ENCODE measurements at places on chromosomes 16 and 17.

DNA sequence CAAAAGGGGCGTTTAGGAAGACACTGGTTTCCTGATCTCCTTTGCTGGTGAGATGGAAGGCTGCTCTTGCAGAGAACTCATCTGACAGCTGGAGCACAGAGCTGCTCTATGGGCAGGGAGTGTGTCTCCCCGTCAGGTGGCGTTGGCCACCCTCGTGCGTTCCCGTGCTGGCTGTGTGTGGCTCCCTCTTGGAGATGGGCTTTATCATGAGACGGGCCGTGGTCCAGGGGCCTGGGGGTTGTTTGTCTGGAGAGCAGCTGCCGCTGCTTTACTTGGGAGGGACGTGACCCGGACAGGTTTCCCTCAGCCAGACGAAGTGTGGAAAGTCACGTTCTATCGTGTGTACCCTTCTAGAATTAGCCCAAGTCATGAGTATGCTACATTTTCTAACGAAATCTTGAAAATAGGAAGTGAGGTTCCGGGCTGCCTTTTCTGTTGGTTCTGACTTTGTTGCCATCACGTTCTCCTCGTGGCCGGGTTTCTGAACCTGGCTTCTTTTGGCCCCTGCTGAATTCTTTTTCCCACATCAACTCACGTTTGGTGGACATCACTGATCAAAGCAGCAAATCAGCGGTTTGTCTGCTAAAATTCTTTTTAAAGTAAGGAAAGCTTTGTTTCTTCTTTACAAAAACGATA is 105.6 kb upstream of the CHMP6 start:
- no peak for DNase-seq

GRCh38 chr16:20910781-20911321 is 10.3 kb downstream of the LYRM1 start:
- DNase-seq: no peak

GRCh38 chr16:24668481-24669061 is 60.9 kb upstream of the TNRC6A start:
- no peak for DNase-seq

- no peak for DNase-seq
These were observed 2.5 kb upstream of the PER1 start for GRCh38 chr17:8154608-8155155.

DNA sequence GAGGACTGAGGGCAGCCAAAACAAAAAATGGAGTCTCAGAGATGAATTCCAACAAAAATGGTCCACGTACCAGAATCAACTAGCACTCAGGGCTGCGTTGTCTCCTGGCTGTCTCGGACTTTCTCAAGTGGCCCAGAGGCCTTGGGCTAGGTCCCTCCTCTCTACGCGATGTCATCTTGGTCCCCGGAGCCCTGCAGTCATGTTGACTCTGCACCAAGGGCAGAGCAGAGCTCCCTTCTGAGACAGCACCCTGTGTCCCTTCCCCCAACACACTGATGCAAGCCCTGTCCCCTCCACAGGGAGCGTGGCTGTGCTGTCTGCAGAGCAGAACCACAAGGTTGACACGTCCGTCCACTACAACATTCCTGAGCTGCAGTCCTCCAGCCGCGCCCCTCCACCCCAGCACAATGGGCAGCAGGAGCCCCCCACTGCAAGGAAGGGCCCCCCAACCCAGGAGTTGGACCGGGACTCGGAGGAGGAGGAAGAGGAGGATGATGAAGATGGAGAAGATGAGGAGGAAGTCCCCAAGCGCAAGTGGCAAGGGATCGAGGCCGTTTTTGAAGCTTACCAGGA is 20.8 kb downstream of the GINS2 start:
- no peak for DNase-seq

DNA sequence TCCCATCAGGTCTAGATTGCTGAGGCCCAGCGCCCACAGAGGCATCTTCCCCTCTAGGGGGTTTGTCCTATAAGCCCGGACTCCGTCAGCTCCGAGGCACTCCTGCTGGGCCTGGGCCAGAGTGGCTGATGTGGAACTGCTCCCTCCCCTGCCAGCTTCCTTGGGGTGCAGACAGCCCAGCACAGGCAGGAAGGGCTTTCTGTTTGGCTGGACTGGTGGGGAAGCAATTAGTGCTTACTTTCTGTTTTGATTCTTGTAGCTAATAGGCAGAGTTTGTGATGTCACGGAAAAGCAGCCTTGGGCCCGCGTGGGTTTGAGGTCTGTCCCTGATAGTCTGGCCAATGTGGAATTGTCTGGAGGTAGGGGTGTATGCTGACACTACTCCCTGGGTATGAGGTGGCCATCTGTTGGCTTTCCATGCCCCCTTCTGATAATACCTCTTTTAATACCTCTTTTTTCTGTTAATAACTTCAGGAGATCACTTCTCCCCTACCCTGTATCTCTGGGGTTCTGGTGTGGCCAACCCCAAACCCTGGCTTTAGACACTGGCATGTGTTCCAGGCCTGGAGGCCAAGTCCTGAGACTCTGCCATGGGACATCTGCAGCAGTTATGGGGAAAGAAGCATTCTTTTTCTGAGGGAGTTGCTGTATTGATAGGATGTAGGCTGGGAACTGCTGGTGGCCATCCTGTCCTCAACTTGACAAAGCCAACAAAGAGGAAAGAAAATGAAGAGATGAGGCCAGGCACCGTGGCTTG is 190.9 kb downstream of the RAB11FIP4 start:
- no peak for DNase-seq

DNA sequence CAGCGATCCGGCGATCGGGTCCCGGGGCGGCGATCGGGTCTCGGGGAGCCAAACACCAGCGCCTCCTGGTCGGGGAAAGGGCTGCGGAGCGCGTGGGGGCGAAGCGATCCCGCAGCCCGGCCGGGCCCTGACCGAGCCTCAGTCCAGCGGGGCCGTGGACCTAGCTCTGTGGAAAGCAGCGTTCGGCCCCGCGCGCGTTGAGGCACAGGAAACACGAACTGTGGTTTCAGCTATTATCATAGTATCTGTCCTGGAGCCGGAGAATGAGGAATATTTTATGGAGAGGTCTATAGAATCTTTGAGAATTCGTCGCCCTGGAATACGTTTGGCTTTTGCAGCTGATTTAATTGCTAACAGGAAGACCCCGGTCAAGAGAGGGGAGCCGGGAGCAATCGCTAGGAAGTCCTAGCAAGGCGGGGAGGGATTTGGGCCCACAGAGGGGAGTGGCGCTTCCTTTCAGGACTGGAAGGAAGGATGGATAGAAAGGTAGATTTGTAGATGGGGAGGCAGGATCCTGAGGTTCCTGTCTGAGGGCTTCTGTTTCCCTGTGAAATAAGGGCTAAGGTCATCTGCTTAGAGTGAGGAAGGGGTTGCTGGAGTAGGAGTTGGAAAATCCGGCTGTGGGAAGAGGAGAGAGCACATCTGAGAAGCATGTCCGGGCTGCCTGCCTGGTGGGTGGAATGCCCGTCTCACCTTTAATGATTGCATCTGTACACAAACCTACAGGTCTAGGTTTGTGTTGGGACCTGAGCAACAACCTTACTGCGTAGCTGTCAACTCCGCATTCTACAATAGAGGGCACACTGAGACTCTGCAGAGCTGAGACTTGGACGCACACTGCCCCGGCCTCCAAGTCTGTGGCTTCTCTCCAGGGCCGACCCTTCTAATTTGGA is 770 bp downstream of the CCNF start:
- peak; percentile 44 for DNase-seq

DNA sequence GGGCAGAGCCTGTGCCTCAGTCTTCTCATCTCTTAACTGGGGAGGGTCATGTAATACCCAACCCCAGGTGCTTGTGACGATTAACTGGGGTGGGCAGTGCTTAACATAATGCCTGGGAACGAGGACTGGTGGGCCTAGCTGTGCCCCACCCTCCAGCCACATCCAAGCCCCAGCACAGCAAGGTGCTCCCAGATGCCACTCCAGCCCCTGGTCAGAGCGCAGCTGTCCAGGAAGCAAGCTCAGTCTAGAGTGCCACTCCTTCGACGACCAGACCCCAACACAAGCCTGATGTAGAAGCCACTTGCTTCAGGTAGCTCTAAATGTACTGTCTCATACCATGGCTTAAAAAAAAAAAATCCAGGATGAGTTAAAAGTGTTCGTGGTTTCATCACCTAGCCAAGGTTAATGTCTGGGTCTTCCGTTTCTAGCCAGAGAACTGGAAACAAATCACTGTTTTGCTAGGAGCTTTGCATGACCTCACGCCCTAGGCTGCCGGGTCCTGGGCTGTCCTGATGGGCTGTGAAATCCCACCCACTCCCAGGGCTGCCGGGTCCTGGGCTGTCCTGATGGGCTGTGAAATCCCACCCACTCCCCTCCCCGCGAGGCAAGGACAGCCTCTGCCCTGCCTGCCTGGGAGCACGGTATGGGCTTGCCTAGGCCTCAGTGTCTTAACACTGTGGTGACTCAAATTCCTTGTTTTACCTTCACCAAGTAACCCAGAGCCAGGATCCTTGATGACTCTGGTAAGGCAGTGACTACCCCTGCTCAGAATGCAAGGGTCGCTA is 7.7 kb downstream of the MIEF2 start:
- DNase-seq: no peak

DNA sequence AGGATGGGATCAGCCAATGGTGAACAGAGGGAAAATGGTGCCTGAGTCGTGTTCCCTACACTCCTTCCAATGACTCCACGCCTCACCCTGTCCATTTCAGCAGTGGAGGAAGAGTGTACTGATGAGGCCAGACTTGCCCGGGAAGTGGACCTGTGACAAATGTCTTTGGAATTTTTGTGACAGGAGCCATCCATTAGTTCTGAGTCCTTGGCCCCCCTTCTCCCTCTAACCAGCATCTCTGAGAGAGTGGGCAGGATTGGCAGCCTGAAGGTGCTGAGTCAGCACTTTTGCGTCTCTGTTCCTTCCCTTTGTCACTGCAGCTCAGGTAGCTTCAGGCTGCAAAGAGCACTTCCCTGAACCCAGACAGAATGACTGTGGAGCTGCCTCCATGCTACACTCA is 30.8 kb downstream of the BEAN1 start:
- DNase-seq: no peak

GRCh38 chr17:57746221-57746620 is 1.1 kb upstream of the CCDC182 start:
- no peak for DNase-seq

DNA sequence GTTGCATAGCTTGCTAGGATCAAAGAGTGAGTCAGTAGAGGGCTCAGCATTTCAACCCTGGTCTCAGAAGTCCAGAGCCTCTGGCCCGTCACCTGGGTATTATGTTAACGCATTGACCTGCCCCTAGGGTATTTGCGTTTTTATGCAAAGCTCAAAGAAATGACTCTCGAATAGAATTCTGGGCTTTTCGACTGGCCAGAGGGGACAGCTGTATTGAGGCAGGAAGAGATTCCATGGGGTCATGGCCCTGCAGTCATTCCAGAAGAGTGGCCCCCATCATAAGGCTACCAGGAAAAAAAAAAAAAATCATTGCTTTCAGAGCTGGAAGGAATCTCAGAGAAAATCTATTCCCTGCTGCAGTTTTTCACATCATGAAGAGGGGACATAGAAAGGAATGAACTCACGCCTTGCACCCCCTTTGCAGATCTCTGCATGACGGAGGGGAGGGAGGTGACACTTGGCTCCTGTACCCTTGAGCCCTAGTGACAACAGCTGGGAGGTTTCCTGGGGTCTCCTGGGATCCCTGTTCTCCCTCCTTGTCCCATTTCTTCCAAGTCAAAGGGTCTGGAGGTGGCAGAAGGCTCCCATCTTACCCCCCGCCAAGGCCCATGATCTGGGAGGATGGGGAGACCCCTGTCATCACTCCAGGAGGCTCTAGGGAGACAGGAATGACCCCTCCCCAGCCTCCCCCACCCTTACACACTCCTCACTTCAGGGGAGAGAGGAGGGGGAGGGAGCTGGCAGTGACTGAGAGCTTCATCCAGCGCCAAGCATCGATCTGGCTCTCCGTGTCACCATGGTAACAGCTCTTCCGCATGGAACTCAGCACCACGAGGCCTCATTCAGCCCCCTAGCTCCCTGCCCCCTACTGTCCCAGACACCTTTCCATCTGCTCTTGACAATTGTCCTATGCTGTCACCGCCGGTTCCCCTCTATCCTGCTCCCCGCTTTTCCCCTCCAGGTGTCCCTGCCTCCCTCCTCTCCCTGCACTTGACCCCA is 35.8 kb downstream of the GP2 start:
- no peak for DNase-seq

DNA sequence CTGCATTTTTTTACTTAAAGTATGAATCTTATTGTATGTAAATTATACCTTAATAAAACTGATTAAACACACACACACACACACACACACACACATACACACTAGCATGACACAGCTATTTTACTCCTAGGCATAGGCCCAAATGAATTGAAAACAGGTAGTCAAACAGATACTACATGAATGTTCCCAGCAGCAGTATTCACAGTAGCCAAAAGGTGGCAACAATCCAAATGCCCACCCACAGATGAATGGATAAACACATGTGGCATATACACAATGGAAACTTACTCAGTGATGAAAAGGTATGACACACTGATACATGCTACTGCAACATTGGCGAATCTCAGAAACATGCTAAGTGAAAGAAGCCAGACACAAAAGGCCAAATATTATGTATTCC is 223.5 kb downstream of the CYB561 start:
- no peak for DNase-seq

DNA sequence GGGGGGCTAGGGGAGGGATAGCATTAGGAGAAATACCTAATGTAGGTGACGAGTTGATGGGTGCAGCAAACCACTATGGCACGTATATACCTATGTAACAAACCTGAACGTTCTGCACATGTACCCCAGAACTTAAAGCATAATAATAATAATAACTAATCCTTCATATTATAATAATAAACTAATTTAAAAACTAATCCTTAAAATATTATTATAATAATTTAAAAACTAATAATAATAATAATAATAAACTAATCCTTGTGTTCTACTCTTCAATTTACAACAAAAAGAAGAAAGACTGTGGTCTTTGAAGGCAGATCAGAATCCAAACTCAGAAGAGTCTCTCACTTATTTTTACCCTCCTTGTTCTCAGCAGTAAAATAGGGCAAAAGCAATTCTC is 774.9 kb downstream of the CDH8 start:
- no peak for DNase-seq

DNA sequence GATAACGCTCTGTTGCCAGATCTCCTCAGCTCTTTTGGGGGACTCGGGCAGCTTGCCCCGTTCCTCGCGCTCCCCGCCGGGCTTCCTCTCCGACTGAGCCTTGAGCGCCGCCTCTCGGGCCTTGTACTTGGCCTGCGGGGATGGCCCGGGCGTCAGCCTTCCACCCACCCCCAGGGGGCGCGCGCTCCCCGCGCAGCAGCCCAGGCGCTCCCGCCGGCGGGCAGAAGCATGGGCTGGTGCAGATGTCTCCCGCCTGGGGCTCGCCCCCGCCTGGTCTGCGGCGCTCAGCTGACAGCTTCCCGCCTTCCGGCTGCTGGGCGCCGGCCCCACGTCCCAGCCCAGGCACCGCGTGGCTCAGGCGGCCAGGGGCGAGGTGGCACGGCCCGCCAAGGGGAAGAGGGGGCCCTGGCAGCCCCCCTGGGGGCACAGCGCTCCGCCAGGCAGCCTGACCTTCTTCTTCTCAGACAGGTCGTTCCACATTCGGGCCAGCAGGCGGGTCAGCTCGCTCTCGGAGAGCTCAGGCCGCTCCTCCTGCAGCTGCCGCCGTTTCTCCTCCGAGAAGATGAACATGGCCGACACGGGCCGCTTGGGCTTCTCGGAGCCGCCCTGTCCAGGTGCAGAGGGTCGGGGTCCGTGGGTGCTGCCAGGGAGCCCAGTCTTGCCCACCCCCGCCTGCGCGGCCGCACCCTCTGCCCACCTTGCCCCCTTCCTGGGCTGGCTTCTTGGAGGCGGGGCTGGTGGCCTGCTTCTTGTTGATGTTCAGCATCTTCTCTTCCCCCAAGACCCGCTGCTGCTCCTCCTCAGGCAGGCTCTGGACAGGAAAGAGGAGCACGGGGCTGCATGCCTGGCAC is 8.9 kb downstream of the UBTF start:
- peak; percentile 96 for DNase-seq

All from endothelial cell (in vitro differentiated cells).